ENCODE measurements at places on chromosomes 2 and 18. TPM values are rescaled to one million over a fixed set of nuclear protein-coding genes. Genes with fewer than 3 reads are reported as not detected.

Gene NOP58
- total RNA-seq, result 41.3 TPM

Gene RPE
- total RNA-seq, result 68.0 TPM

Gene TUBB8B
- not detected for total RNA-seq

Gene ASB18
- under 0.01 TPM for total RNA-seq

Gene LAMA3
- 8.3 TPM for total RNA-seq

Gene STAT1
- total RNA-seq, result 447 TPM

Gene SLC11A1
- 0.29 TPM for total RNA-seq

DNA sequence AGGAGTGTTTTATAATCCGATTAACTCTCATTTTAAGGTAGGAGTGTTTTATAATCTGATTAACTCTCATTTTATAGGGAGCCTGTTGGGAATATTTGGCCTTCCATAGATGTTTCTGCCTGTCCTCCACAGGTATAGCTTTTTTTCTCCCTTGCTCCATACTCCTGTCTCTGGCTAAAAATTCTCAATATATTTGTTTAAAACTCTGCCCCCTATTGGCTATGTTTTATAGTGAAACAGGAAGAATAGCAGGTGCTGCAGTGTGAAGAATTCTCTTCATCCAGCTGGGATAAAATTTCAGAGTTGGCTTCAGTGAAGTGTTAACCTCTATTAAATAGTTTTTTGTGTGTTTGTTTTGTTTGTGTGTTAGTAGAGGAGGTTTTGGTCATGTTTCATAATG is 1046.0 kb upstream of the TMEFF2 start:
- DNase-seq, result no peak

GRCh38 chr2:10773821-10774341 is 38.7 kb downstream of the PDIA6 start:
- peak; percentile 87 for DNase-seq

GRCh38 chr2:150733051-150733618 is 245.7 kb upstream of the RND3 start:
- DNase-seq, result no peak

- no peak for DNase-seq
Observed at GRCh38 chr2:27954771-27955383, 64.3 kb downstream of the BABAM2 start.

DNA sequence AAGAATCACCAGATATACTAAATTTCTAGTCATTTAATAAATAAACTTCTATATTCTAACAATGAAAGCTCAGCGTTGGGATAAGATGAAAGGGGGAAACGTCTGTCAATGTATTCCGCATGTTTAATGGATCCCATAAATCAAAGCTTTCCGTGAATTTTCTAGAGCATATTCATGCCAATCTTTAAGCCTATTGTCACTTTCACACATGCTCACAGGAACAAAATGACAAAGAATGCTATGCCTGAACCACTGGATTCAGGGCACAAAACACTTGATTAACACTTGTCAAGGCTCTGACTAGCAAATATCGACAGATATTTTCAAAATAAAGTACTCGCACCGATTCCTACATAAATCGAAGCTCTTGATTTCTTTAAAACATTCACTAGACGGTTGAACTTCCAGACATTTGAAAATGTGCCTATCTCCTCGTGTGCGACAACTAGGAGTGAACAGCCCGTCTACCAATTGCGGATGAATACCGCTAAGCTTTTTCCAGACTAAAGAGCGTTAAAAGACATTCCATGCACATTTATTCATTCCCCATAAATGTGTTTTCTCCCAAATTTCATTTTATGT is 1.8 kb downstream of the TLK1 start:
- no peak for DNase-seq

- no peak for DNase-seq
Observed at GRCh38 chr18:12053289-12053688, 40.4 kb upstream of the ANKRD62 start.

DNA sequence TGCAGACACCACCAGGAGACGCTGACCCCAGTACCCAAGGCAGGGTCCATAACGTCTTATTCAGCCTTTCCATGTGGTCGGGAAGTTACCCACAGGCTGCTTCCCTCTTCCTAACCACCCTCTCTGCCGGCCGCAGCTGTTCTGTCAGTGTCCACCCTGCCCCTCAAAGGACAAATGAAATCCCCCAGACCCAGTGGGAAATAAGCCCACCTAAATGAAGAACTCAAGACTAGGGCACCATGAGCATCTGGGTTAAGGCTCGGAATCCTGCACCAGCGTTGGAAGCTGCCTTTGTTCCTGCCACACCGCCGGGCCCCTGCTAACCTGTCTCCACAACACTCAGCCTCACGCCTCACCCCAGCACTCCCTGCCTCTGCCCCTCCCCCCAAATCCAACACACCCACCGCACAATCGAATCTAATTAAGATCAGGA is 21.7 kb downstream of the BCL11A start:
- no peak for DNase-seq

Data from osteoblast (primary cell).